ENCODE measurements at places on chromosomes 3 and 15.

- DNase-seq, result no peak
These were observed 184.7 kb upstream of the TTC14 start for GRCh38 chr3:180417241-180417640.

- DNase-seq, result no peak
These were observed 464.2 kb downstream of the MECOM start for GRCh38 chr3:169199283-169199682.

GRCh38 chr3:73453666-73454065 is 171.1 kb downstream of the PDZRN3 start:
- no peak for DNase-seq

GRCh38 chr3:37387462-37387861 is 213.1 kb upstream of the LRRFIP2 start:
- no peak for DNase-seq

DNA sequence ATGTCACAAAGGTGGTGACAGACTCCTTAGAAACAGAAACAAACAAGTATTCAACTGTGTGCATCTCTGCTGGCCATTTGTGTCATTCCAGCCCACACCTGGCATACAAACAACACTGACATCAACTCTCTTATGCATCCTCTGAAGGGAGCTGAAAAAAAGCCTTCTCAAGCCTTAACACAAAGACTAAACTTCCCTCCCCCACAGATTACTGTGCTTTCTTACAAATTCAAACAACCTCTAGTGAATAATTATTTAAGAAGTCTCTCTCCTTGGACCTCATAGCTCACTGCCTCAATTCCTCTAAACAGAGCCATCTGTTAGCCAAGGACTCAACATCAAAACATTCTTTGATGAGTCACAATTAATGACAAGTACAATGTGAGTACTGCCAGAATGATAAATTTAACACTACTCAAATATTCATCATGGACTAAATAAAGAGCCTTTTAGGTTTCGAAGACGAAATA is 132.1 kb downstream of the WDR76 start:
- DNase-seq, result no peak

- peak; percentile 32 for DNase-seq
These were observed 14.8 kb downstream of the ZIC1 start for GRCh38 chr3:147423798-147424580.

GRCh38 chr15:52485290-52485689 is 43.4 kb downstream of the MYO5A start:
- no peak for DNase-seq

Data from right hindlimb (tissue), 1 donor.